ENCODE measurements at places on chromosomes 6 and 20.

DNA sequence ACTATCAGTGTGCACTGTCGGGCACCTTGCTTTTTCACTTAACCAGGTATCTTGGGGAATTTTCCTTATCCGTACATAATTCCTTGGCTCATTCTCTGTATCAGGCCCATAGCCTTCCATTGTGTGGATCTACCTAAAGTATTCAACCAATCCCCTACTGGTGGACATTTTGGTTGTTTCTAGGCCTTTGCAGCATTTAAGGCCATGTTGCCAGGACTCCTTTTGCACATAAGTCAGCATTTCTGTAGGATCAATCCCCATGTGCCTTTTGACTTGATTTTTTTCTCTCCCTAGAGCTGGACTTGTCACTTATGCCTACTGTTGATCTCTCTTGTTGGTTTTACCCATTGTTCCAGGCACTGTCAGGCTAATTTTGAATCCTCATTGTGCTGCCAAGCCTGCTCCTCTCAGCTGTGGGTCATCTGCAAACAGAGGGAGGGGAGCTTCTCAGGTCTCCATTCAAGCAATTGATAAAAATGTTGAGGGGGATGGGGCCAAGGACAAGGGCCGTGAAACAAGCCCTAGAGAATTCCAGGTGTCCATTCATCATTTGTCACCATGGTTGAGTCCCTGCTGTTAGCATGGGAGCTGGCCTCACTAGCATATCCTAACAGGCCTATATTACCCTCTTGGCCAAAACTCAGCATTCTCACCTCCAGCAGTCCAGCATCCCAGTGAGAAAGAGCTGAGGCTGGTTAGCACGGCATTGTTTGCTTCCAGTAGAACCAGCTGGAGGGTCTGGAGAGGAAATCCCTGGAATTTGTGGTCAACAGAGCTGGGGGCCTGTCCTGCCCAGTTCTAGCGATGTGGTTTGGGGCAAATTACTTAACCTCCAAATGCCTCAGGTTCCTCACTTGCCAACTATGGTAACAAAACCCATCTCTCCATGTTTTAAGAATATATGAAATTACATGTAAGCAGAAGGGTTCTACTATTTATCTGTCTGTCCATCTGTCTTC is 178.4 kb downstream of the MRPL14 start:
- DNase-seq, result no peak

- DNase-seq, result peak; percentile 61
These were observed 59.8 kb downstream of the CCDC170 start for GRCh38 chr6:151553416-151554165.

GRCh38 chr6:16002332-16003196 is 126.3 kb upstream of the MYLIP start:
- DNase-seq, result no peak

DNA sequence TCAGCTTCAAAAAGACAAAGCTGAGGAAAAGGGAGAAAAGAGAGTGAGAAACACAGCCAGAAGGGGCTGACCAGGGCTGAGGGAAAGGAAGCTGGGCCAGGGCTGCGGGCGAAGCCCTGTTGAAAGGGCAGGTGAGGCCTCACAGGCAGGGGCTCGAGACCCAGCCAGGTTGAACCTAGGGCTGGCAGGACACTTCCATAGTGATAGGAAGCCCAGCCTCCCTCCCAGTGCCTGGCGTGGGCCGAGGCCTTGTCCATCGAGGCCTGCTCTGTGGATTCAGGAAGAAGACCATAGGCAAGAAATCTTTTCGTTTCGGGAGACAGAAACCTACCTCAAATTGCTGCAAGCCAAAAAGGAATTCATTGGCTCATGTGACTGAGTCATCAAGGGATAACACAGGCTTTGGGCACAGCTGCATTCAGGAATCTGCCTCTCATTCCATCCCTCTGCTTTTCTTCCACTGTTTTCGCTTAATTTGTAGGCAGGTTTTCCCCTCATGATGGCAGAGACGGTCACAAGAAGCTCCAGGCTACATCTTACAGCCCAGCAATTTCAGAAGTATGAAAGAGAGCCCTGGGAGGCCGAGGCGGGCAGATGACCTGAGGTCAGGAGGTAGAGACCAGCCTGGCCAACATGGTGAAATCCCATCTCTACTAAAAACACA is 311.1 kb upstream of the SULF2 start:
- DNase-seq, result no peak
